ENCODE measurements at places on chromosomes 2 and 18. TPM values are rescaled to one million over a fixed set of nuclear protein-coding genes. Genes with fewer than 3 reads are reported as not detected.

Gene KIAA2012
- total RNA-seq, result not detected

Gene FSHR
- not detected for total RNA-seq

Gene DSG2
- 0.13 TPM for total RNA-seq

Gene BCL11A
- not detected for total RNA-seq

Gene PDE1A
- not detected for total RNA-seq

Gene NT5C1B
- total RNA-seq, result not detected

Gene IL1RN
- 2.6 TPM for total RNA-seq

Gene HOXD10
- total RNA-seq, result not detected

Gene SLC23A3
- 2.3 TPM for total RNA-seq

Gene CCT7
- 259 TPM for total RNA-seq

Gene HSBP1L1
- total RNA-seq, result 9.2 TPM

Gene HNMT
- total RNA-seq, result not detected

Gene DCDC2C
- total RNA-seq, result not detected
